ENCODE measurements at places on chromosomes 2 and 18. TPM values are rescaled to one million over a fixed set of nuclear protein-coding genes. Genes with fewer than 3 reads are reported as not detected.

The SPC25 gene
- not detected for total RNA-seq

The MAL gene
- total RNA-seq: 101 TPM

The OR6B2 gene
- not detected for total RNA-seq

The FER1L5 gene
- total RNA-seq: not detected

The SCN2A gene
- total RNA-seq: not detected

The EVX2 gene
- total RNA-seq: not detected

The EPB41L3 gene
- 10.9 TPM for total RNA-seq

The TGIF1 gene
- 54.6 TPM for total RNA-seq

The ABCB11 gene
- total RNA-seq: not detected

The PROKR1 gene
- not detected for total RNA-seq

The TNFRSF11A gene
- 1.7 TPM for total RNA-seq

The CCL20 gene
- total RNA-seq: 1.5 TPM

The GPR55 gene
- 2.9 TPM for total RNA-seq

The IL18RAP gene
- 2.3 TPM for total RNA-seq

The DGUOK gene
- 32.0 TPM for total RNA-seq

The STON1 gene
- 1.3 TPM for total RNA-seq

The KIF5C gene
- total RNA-seq: 7.3 TPM

The ERICH2 gene
- total RNA-seq: not detected

The UGT1A7 gene
- not detected for total RNA-seq

The LCT gene
- total RNA-seq: 0.06 TPM
